Muscle of leg (tissue), 16 donors: ENCODE measurements at places on chromosomes 5 and 9.

DNA sequence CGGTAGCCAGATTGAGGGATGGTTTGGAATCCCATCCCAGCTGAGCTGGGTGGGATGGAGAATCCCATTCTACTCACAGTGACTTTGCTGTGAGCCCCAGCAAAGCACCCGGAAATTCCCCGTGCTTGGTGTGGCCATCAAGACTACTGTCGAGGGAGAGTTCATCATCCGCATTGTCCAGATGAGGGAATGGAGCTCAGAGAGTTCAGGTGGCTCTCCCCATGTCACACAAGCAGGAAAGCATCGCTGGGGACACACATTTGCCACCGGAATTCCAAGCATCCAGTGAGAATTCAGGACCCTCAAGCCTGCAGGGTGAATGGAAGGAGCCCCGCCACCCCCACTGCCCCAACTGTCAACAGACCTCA, 54.4 kb downstream of the HRH2 start:
- no peak for DNase-seq

- DNase-seq: peak; percentile 33
Observed at GRCh38 chr5:170745481-170746071, 37.9 kb upstream of the GABRP start.

- no peak for DNase-seq
Observed at GRCh38 chr9:124478354-124478753, 28.1 kb downstream of the ADGRD2 start.

- DNase-seq: no peak
Observed at GRCh38 chr9:105299190-105299854, 54.9 kb downstream of the SLC44A1 start.

GRCh38 chr5:121024416-121025311, 560.6 kb downstream of the PRR16 start:
- no peak for DNase-seq
